Amniotic epithelial cell (primary cell): ENCODE measurements at places on chromosomes 4 and X.

DNA sequence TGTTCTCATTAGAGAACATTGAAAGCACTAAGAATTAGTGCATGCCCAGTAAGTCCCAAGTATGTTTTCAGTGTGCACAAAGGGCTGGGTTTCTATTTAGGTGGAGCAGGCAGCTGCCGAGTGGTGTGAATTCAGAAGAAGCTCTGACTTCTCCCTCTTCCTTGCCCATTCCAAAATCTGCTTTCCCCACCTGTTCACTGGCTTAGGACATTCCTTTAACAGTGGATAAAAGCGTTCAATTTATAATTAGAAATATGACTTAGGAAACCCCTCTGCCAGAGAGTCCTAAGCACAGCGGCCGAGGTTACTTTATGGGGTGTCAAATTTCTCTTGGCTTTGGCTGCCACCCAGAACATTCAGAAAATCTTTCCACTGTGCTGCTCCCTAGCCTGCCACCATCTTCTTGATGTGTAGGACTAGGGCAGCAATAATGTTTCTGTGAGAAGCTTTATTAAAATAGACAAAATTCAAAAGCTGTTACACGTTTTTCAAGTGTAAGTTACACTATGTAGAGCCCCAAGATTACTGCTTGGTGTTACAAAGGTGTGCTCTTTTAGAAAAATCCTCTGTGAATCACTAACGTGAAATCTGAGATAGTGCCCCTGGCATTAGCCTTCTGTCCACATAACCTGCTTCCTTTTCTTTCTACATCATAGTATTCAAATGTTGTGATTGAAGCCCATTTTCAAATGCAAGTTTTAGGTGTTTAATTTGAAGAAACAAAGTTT, 191.6 kb upstream of the ANKRD50 start:
- peak; percentile 49 for DNase-seq

DNA sequence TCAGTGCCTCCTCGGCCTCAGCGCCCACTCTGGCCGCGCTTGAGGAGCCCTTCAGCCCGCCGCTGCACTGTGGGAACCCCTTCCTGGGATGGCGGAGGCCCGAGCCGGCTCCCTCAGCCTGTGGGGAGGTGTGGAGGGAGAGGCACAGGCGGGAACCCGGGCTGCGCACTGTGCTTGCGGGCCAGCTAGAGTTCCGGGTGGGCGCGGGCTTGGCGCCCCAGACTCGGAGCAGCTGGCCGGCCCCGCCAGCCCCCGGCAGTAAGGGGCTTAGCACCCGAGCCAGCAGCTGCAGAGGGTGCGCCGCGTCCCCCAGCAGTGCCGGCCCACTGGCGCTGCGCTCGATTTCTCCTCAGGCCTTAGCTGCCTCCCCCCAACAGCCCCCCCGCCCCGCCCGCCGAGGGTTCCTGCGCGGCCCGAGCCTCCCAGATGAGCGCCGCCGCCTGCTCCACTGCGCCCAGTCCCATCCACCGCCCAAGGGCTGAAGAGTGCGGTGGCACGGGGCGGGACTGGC, 1137.0 kb downstream of the PCDH18 start:
- DNase-seq, result no peak

- no peak for DNase-seq
These were observed 19.5 kb upstream of the VSIG1 start for GRCh38 chrX:108025376-108025775.

DNA sequence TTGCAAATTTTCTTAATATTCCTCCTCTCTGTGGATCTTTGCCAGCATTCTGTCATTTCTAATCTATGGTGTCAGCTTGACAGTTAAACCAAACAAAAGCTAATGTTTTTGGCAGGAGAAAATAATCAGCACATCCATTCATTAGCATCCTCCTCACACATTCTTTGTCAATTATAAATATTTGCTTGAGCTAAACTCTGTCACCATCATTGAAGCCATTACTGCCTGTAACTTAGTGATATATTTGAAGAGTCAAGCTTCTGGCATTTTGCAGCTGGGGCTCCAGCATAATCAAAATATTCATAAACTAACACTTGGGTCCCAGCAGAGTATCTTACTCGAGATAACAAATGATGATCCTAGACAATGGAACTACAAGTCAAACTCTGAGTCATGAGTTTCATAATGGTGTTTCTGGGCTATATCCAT, 126.1 kb downstream of the EIF4E start:
- DNase-seq, result peak; percentile 40

DNA sequence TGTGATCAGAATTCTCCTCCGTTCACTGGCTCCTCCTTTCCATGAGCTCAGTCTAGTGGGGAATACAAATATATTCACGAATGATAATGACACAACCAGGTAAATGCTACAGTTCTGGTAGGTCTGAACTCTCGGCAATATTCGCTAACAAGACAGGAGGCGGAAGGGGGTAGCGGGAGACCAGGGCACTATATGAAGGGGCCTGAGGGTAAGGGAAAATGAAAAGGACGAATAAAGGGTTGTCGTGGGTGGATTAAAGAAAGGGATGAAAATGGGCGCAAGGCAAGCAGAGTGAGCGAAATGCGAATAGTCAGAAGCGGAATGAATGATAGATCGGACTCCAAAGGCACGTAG, 743 bp downstream of the NKAP start:
- DNase-seq, result no peak

- DNase-seq, result no peak
These were observed 180.7 kb downstream of the DHRSX start for GRCh38 chrX:2320089-2320488.

DNA sequence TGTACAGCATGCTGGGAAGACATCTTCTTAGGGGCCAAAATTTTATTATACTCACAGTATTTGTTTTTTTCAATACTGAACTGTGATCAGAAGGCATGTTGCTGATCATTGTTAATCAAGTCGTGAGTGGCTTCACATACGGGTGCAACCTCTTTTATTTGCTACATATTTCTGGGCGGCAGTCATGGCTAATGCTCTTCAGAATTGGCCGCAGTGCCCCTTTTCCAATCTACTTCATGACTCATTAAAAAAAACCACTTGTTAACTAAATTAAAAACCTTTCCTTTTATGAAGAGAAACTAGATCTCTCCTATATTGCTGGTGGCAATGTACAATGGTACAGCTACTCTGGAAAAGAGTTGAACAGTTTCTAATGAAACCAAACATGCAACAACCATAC, 101.5 kb upstream of the C1GALT1C1 start:
- DNase-seq, result no peak

DNA sequence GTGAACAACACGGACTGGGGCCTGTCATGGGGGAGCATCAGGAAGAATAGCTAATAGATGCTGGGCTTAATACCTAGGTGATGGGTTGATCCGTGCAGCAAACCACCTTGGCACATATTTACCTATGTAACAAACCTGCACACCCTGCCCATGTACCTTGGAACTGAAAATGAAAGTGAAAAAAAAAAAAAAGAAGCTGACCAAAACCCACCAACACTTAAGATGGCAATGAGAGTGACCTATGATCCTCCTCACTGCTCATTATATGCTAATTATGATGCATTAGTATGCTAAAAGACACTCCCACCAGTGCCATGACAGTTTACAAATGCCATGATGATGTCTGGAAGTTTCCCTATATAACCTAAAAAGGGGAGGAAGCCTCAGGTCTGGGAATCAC, 503.2 kb upstream of the CTSO start:
- DNase-seq, result no peak

DNA sequence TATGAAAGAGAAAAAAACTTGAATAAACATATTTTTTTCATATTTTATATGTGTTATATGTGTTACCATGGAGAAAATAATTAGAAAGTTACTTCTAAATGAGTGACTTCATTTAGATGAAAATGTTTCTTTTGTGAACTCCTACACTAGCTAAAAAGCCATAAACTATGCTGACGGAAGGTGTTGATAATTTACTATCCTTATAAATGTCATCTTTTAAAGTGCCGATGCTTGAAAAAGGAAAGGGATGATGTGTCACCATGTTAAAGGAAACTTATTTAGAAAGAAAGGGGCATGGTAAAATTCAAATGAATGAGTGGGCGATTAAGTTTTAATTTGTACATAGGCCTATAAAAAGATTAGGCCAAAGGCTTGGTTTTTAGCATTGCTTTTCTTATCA, 133.8 kb downstream of the SPRY1 start:
- no peak for DNase-seq

- no peak for DNase-seq
These were observed 34.3 kb downstream of the ZNF330 start for GRCh38 chr4:141255016-141255415.
